Activated gamma-delta T cell treated with anti-CD3 and anti-CD28 coated beads, Interleukin-2, amount 50 U/mL, for 16 hours (primary cell): ENCODE measurements at places on chromosomes 7 and 10.

GRCh38 chr7:116357781-116358670, 141.5 kb upstream of the CAV2 start:
- DNase-seq: no peak

DNA sequence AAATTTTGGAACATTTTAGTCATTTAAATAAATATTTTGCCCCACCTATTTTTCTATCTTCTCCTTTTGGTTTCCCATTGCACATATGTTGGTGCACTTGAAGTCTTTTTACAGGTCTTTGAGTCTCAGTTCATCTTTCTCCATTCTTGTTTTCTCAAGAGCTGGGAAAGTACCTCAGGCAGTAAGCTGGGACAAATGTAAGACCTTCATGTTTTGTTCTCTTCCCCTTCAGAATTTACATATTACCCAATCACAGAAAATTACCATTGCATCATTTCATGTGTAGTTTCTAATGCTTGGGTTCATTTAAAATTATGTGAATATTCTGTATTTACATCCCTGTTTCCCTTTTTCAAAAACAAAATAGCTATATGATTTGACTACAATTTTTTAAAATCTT, 1150.0 kb upstream of the POT1 start:
- DNase-seq: no peak

DNA sequence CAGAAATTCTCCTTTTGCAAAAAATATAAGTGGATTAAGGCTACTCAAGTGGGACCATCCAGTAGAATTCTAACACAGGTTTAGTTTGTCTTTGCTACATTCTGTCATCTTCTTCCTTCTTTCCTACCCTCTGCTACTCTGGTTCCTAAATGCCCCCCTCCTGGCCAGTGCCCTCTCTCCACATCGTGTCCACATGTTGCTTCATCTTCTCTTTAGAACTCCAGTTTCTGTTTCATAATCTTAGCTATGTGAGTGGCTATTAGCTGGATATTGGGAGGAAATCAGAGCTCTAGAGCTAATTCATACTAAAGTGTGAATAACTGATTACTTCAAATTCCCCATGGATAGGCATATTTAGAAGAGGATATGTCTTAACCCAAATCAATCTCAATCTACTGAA, 528.5 kb downstream of the LRMDA start:
- DNase-seq: no peak

DNA sequence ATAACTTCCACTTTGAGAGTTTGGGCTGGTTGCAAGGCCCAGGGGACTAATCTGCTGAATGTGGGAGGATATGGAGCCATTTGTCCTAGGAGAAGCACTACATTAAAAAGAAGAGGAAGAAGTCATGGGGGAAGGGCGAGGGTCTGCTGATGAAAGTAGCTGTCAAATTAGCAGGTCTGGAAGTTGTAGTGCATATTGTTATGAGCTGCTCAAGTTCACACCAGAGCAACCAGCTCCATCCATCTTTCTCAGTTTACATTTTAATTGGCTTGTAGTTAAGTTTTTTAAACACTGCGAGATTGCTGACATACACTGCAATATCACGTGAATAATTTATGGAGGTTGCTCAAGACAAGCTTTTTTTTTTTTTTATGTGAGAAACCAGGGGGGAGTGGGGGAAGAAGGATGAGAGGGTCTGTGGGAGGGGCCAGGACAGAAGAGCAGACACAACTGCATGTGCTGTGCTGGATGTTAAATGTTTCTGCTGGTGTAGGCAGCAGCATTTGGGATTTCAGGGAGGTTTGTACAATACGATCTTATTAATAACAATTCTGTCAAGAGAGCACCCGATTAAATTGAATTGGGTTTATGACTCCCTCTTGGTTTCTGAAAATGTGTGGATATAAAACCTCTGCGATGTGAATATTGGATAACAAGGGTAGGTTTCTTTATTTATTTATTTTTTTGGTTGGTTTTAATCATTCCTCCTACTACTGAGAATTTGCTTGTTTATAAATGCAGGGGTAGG, 759.0 kb upstream of the GALNT17 start:
- DNase-seq: no peak

GRCh38 chr10:112915590-112916572, 34.2 kb upstream of the TCF7L2 start:
- no peak for DNase-seq

DNA sequence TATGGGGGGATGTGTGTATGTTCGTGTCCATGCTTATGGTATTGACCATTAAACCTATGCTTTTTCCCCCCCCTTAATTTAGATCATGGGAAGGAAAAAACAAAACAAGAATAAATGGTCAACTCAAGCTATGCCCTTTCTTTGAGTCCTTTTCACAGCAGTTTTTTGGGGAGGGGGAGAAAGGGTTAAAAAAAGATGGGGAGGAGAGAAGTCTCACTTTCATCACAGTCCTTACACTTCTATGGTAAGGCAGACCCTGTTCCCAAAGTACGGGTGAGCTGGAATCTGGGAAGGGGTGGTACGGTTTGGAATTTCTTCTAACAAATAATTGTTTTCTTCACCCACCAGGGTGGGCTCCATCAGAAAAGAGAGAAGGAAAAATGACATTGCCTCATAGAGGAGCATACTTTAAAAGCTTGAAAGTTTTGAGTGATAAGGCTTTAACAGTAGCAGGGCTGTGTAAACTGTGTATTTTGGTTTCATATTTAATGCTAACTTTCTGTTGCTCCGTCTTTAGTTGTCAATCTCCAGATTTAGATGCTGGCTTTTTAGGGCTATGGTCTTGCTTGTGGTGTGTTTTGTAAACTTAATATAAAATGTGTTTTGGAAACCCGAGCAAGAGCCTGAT, 180.1 kb downstream of the TCF7L2 start:
- DNase-seq: no peak

GRCh38 chr7:105014693-105015389, 836 bp downstream of the KMT2E start:
- DNase-seq: peak; percentile 21

- DNase-seq: no peak
Measured at GRCh38 chr7:2468227-2468626, 8.0 kb downstream of the GRIFIN start.

DNA sequence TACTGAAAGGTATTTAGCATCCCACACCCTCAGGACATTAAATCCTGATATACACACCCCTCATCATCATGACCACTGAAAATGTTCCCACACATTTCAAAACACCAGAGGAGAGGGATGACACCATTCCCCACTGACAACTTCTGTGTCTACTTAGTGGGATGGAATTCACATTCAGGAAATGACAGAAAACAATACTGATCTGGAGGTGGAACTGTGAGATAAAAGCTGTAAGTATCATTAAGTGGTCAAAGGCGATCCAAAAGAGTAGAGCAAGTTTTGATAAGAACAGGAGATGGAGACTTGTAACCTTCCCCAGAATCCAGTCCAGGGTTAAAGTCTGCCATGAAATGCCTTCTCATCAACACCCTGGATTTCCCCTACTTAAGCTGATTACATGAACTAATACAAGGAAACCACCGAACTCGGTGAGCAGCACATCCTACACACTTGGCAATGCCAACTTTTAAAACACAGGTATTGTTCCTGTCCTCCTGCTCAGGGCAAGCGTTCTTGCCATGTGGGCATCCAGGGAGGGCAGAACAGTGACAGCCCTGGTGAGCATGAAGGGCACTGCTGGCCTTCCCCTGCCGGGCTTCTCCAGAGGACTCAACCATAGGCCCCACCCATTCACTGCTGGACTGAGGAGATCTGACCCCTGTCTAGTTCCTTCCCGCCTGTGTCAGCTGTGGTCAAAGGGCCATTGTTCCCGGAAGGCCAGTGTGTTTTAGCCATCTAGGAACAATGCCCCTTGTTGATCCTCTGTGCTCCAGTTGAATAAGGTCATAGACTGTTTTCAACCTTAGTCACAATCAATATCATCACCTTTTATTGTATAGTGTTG, 85.0 kb downstream of the SGMS1 start:
- no peak for DNase-seq

- DNase-seq: no peak
Measured at GRCh38 chr10:21600804-21601433, 66.9 kb downstream of the MLLT10 start.

- no peak for DNase-seq
Measured at GRCh38 chr10:78336402-78336791, 302.7 kb downstream of the RPS24 start.
